ENCODE measurements at places on chromosomes 4 and X. TPM values are rescaled to one million over a fixed set of nuclear protein-coding genes. Genes with fewer than 3 reads are reported as not detected.

The MAGEB5 gene
- not detected for total RNA-seq

The GPR173 gene
- total RNA-seq: not detected

The IGSF1 gene
- 0.42 TPM for total RNA-seq

GRCh38 chrX:37077646-37078433, 69.7 kb downstream of the FAM47C start:
- DNase-seq: no peak

GRCh38 chr4:1099684-1100335, 13.6 kb downstream of the RNF212 start:
- no peak for DNase-seq

The HEPH gene
- total RNA-seq: 1.1 TPM

The F9 gene
- 414 TPM for total RNA-seq

GRCh38 chrX:13581554-13581953, 12.2 kb downstream of the EGFL6 start:
- no peak for DNase-seq

DNA sequence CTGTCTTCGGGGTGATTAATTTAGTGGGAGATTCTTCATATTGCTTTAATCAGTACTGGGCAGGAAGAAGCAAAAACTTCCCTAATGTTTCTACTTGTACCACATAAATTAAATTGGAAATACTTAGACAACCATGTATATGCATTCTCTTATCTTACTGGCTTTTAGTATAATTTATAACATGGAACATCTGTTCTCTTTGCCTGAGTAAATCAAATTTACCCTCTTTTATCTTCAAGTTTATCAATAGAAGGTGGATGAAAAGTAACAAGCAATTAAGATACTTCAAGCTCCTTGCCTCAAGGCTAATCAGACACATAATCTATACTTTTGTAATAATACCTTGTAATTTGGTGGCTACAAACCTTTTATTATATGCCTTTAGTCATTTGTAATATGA, 274.4 kb upstream of the ARX start:
- DNase-seq: no peak

DNA sequence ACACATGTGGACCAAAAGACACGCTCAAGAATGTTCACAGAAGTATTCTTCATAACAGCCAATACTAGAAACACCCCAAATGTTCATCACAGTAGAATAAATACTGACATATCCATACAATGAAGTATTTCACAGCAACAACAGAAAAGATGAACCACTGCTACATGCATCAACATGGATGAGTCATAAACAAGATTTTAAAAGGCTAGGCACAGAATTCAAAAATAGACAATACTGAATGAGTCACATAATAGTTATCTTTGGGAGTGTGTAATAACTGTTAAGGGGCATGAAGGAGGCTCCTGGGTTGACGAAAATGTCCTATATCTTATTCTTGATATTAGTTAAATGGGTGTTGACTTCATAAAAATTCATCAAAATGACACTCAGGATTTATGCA, 43.5 kb downstream of the CLOCK start:
- no peak for DNase-seq

DNA sequence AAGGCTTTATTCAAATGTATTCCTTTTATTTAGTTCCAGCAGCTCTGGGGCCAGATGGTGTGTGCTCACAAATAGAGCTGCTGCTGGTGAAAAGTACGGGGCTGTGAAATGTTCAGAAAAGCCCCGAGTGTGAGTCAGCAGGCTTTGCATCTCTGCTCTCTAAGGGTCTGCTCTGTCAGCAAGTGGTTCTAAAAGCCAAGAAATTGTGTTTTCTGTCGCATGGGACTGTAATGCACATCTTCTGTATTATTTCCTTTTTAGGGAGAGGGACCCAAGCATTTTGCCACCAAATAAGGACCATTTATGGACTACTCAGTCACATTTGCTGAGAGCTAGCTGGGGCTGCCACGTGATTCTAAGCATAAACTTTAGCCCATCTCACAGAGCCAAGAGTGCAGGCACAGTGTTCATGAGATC, 82.9 kb upstream of the NHS start:
- DNase-seq: no peak

The JCHAIN gene
- 10.0 TPM for total RNA-seq

The LEF1 gene
- 0.23 TPM for total RNA-seq

The CLCN4 gene
- 3.5 TPM for total RNA-seq

DNA sequence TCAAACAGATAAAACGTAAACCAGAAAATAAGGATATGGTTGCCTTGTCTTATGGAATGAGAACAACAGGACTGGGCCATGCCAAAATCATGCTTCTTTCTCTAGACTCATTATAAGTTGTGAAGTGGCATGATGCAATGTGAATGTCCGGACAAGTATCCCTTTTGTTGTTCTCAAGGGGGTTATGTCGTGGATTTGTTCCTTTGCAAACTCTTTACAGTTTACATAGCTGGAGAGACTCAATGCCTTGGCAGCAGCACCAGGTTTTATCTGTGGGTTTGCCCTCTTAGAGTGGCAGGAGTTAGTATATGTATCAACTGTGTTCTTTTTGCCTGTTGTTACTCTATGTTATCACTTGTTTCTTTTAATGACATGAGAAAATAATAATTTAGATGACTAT, 41.4 kb downstream of the SPRY1 start:
- DNase-seq: no peak

- DNase-seq: peak; percentile 79
These were observed 34.2 kb downstream of the IDS start for GRCh38 chrX:149470955-149471354.

DNA sequence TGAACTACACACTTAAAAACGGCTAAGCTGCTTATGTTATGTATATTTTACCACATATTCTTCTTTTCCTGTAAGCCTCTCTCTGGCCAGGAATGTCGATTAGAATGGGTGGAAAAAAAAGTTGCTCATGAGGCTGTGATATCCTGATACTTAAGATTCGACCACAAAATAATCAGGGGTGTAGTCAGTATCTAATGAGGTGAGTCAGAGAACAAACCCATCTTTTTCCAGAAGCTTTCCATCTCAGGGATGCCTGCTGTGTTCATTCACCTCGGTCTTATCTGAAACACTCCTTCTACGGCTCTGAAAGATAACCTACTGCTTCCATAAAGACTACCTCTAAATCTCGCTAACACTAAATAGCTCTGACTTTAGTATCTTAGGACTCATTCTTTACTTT, 142.7 kb upstream of the MAP3K15 start:
- DNase-seq: no peak

DNA sequence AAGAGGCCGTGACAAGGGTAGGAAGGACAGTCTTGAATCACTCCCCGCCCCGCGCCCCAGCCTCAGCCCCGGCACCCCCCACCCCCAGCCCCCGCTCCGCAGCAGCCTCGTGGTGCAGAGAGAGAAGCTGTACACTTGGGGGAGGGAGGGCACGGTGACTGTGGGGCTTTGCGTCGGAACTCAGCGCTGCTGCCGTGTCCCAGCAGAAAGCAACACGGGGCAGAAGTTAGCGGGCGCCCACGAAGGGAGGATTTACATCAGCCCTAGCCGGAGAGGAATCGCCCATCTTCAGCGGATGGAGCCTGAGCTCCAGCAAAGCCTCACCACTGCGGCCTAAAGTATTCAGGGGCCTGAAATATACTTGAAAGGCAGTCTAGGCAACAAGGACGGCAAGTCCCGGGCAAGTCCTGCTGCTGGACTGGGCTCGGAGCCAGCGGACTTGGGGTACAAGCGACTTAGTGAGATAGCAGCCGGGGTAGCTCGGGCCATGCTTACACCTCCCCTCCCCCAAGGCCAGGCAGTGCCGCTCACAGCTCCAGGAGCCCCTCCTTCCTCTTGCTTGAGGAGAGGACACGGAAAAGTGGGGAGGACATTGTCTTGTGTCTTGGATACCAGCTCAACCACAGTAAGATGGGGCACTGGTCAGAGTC, 18.5 kb upstream of the OPN1LW start:
- no peak for DNase-seq

DNA sequence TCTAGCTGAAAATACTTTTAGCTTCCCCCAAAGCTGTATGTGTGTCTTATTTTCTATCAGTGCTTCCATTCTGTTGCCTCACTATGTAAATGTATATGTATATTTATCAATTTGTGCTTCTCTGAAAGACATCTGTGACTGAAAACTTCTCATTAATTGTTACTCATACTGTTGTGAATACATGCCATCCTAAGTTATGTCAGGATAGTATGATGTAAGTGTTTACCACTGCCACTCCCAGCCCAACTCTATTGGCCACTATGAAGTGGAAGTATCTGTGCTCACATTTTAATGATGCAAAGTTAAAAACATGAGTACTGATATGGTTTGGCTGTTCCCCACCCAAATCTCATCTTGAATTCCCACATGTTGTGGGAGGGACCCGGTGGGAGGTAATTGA, 24.4 kb downstream of the GATB start:
- no peak for DNase-seq

GRCh38 chr4:62601737-62602136, 1401.6 kb downstream of the ADGRL3 start:
- DNase-seq: no peak

GRCh38 chr4:168759959-168760527, 250.0 kb downstream of the CBR4 start:
- DNase-seq: no peak

DNA sequence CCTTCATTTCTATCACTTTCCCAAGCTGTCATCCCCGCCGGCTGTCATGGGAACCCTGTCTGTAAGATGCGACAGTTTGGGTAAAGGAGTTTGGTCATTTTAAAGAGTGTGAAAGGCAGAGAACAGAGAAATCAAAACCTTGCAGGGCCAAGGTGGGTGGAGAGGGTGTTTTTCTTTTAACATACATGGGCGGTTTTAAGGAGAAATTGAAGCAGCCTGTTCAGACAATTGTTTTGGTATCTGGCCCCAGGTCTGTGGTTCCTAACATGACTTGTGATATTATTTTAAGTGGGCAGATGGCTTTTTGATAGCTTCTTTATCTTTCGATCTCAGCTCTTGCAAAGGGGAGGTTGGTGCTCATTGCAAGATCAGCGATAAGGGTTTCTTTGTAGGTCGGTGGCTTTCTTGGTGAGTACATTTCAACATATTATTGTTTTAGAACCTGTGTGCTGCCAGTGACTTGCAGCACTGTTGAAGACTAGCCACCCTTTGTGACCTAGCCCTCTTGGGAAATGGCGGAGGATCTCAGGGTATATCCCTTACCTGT, 3.7 kb downstream of the PPP1R3F start:
- DNase-seq: no peak

DNA sequence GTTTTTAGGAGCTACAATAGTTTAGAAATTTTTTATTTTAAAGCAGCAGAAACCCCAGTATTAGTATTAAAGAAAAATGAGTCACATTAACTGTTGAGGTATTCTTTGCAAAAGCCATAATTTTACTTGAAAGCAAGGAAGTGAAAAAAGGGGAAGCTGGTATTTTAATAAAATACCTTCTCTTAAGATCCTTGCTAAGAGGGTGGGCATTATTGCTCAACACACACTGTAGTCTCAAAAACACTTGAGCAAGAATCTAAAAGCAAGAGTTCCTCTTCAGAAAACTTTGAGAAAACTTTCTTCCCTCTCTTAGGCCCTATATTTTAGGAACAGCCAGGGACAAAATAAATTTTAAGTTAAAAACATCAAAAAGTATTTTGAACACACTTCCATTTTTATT, 259.4 kb upstream of the DIAPH2 start:
- DNase-seq: no peak

GRCh38 chrX:9903146-9903545, 64.0 kb upstream of the CLDN34 start:
- DNase-seq: no peak

DNA sequence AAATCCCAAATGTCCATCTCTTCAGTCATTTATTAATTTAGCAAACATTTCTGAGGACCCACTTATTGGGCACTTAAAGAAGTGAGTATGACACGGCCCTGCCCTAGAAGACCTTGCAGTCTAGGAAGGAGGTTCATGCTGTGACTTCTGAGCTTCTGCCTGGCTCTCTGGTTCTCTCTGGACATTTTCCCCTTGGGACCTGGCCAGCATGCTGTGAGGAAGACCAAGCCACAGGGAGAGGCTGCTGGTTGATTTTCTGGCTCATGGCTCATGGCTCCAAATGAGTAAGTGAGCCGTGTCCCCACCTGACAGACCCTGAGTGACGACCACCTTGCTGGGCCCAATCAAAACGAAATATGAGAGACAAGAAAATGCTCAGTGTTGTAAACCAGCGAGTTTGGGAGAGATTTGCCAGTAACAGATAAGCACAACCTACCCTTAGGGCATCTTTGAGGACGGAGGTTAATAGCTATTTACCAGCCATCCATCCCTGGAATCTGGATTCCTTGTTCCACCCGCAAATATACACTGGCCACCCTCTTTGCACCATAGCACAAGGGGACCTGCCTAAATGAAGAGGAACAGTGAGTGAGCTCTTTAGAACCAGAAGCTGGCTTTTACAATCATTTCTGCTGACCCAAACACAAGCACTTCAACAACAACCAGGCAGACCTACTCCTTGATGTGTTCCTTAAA, 876 bp downstream of the MPP1 start:
- DNase-seq: no peak

- peak; percentile 87 for DNase-seq
These were observed 5.0 kb downstream of the FAM114A1 start for GRCh38 chr4:38872620-38873019.

The SPANXA2 gene
- not detected for total RNA-seq

DNA sequence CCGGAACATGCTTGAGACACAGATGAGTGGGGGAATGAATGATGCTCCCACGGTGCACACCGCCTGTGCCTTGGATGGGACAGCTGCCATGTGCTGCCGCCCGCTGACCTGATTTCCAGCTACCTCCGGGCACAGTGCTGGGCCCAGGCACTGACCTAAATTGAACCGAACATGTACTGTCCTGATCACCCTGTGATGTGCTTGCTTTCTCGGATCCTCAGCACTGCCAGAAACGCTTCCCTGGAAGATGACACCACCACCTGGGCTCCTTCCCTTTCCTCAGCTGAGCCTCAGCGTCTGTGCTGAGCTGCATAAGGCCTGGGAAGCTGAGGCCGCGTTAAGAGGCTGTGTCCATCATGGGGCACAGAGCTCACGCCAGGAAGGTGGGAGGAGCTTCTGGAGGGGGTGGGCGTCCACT, 39.3 kb upstream of the MXD4 start:
- peak; percentile 39 for DNase-seq
